Ascending aorta (tissue), 2 donors: ENCODE measurements at places on chromosomes 4 and X.

GRCh38 chrX:10828036-10828435, 207.7 kb upstream of the MID1 start:
- DNase-seq: no peak

DNA sequence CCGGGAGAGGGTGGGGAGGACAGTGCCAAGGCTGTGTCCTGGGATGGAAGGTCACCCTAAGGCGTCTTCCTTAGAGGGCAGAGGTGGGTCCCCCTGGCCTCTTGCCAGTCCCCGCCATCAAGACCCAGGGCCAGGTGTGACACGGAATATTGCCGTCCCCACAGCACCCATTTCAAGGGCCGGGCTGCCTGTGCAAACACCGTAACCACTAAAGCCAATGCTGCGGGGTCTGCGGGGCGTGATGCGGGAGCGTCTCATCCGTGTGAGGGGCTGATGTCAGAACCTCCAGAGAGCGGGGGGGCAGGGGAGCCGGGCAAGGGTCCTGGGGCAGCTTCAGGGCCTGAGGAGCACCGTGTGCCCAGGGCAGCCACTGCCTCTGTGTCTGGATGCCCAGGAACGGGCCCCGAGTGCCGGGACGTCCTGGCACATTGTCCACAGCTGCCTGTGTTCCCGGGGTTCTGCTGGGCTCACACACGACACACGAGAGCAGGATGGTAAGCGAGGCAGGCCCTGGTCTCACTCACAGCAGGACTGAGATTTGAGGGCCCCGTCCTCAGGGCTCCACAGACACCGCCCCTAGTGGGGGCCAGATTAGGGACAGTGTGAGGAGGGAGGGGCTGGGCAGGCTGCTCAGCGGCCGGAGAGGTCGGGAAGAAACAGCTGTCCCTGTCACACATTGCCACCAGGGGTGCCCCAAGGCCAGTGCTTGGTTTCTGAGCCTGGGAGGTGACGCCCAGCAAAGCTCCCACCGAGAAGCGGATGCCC, 29.2 kb downstream of the NKX1-1 start:
- no peak for DNase-seq

DNA sequence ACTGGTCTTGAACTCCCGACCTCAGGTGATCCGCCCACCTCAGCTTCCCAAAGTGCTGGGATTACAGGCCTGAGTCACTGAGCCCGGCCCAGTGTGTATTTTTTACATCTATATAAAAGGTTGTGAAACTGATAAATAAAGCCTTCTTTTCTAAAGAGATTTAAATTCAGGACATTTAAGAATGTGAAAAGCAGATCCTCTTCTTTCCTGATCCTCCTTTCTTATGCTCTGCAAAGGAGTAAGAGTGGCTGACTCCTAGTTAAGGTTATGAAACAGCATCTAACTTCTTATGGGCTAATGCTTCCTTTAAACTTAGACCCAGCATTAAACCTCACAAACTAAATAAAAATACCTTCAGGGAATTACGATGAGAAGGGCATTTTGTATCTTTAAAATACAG, 197.7 kb upstream of the MAB21L2 start:
- no peak for DNase-seq

DNA sequence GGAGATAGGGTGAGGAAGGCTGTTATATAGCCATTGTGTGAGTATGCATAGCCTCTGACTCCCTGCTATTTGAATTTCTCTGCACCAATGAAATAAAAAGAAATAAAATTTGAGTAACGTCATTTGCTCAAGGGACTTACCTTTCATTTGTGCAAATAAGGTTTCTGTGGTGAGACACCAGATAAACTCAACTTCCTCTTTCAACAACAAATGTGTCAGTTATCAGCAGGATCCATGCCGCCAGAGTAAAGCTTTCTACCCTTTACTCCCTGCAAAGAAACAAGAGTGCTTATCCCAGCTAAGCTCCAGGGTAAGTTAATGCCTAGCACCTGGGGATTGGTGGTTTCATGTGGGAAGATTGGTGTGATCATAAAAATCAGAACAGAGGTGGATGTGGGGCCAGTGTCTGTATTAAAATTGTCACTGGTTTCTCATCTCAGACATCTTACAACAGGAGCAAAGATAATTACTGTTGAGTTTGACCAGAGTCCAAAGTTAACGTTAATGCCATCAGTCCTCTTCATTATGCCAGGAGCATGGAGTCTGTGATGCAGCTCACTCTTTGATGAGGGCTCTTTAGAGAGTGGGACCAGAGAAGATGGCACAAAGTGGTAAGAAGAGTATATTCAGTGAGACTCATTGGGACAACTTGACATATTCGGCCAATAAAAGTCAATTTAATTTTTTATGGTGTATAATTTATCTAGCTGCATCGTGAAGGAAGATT, at the start of gene P2RY10:
TSS of gene P2RY10 (plus strand) at position 206 of the 727 bp plus-strand sequence. CDS start 15,130 bp downstream, outside the sequence.
- no peak for DNase-seq

DNA sequence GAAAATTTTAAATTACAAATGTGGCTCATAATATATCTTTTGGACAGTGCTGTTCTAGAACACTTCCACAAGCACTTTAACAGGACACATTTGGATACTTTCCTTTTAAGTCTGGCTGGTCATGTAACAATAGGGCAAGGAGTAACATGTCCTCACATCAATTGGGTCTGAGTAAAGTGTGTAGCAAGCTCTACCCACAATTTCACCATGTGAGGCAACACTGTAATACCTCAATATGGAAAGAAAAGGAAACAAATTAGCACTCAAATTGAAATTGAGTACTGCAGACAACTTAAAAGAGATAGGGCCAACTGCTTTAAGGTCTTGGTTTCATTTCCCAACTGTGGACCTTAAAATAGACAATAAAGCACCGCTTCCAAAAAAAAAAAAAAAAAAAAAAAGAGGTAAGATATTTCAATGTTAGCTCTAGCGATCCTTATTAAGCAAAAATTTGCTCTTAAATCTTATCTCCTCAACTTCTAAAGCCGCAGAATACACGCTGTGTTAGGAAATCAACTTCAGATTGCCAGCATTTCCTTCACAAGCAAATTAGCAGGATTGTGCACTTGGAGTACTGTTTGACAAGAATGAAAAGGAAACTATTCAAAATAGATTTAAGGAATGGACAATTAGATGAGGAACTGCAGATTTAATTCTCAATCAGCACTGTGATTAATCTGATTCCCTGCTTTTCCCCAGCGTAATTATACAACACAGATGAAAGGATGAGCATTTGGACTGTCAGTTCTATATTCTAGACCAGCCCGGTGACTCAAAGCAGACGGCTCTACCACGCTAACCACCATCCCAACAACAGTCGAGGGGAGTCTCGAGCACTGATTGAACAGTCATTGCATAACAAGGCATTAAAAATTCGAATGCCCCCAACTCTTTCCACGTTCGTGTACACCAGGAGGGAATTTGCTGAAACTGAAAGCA, 1.6 kb downstream of the CASK start:
- DNase-seq: no peak

- DNase-seq: no peak
Observed at GRCh38 chrX:68490644-68491043, 8.2 kb upstream of the YIPF6 start.

DNA sequence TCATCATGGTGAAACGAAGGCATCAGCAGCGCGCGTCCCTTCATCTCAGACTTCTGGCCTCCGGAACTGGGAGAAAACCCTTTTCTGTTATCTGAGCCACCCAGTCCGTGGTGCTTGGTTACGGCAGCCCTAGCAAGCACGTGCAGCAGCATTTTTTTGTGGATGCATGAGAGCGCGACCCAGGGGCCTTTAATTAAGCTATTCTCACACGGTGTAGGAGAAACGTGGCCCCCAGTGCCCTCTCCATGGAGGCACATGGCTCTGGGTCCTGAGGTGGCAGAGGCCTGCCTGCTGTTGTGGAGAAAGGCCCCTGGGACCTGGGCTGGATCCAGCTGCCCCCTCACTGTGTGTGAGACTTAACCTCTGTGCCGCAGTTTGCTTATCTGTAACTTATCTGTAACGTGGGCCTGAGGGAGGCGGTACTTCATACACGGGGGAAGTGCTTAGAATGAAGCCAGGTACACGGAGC, 9.5 kb downstream of the CLCN4 start:
- no peak for DNase-seq

- no peak for DNase-seq
Observed at GRCh38 chrX:135346975-135347374, 37.7 kb downstream of the ETDC start.

DNA sequence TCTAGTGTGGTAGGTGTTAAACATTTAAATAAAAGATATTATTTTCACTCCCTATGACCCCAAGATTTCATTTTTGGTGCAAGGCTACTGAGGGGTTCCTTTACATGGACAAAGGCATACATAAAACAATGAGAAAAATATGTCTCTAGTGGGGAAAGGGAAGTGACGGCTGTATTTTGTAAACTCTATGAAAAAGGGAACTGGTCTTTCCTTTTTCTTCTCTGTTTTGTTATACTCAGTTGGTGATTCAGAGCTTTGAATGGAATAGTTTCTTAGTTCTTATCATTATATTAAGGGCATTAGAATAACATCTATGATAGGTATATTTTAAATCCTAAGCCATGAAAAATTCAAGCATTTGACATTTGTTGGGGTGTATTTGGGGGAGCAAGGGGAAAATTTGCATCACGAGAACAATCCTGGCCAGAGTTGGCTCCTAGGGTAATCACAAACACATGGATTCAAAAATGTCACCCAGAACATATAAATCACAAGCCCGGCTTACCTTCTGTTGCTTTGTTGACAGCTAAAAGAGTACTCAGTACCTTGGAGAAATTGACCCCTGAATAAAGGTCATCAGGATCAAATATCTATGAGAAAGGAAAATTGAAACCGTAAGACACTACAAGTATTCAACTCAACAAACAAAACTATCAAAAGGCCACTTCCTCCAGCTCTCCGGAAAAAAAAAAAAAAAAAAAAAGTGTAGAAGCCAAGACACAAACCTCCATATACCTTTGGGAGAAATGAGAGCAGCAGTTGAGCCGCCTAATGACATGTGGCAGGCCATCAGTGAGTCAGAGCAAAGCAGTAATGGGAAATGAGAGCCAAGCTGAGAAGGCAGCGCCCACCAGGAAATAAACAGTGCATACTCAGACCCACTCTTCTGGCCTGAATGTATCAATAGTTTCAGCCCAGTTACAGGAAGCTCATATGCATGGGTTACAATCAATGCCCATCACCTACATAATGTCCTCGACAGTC, 33.4 kb downstream of the ARHGEF6 start:
- no peak for DNase-seq
